Activated gamma-delta T cell treated with Interleukin-2 at 50 U/mL for 16 hours (primary cell): ENCODE measurements at places on chromosomes 13 and 19.
A peak's percentile ranks its signal among the peaks of the same experiment; 100 is the strongest.

- no peak for DNase-seq
Observed at GRCh38 chr13:97248243-97248642, 26.1 kb downstream of the MBNL2 start.

DNA sequence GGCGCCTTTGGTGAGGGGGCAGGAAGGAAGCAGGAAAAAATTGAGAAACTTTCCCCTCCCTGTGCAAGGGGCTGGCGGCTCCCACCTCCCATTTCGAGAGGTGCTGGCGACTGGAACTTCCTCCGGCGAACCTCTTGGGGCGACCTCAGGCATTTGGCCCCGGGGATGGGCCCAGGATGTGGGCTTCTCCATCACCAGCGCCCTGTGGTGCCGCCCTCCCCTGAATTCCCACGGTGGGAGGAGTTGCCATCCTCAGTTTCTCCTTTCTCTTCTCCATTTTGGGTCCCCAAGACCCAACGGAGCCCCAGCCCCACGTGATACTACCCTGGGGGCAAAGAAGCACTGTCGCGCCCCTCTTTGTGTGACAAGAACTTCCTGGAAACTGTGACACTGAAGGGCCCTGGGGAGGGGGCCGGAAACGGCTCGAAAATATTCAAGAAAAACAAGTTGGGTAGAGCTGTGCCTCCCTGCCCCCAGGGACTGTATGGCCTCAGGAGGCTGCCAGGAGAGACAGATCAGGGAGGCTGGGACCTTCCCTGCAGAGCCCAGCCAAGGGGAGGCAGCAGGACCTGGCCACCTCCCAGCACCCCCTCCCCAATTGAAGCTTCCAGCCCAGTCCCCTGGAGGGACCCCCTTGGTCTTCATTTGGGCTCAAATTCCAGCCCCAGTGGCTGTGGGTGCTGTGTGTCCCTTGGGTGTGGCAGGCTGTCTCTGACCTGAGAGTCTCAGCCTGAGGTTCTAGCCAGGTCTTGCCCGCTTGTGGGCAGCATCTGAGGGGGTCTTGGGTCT is 16.2 kb upstream of the AP1M2 start:
- peak; percentile 83 for DNase-seq

DNA sequence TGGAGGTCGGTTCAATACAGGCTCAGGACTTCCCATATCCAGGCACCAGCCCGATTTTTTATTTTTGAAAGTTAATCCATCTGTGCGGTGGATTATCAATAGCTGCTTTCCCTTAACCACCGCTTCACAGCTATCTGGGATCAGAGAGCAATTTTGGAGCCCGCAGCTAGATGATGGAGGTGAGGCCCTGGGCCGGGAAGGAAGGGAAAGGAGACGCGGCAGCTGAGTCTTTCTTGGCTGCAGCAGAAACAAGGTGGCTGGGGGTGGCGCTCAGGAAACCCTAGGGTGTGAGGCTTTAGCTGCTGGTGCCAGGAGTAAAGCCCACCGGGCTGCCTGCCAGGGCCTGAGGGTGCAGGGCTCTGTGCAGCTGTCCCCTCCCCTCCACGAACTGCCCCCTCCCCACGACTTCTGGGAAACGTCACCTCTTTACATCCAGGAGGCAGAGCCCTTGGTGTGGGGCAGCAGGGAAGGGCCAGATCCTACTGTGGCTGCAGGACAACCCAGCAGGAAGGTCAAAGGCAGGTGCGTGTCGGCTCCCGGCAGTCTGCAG is 307.0 kb downstream of the ZNF536 start:
- no peak for DNase-seq

DNA sequence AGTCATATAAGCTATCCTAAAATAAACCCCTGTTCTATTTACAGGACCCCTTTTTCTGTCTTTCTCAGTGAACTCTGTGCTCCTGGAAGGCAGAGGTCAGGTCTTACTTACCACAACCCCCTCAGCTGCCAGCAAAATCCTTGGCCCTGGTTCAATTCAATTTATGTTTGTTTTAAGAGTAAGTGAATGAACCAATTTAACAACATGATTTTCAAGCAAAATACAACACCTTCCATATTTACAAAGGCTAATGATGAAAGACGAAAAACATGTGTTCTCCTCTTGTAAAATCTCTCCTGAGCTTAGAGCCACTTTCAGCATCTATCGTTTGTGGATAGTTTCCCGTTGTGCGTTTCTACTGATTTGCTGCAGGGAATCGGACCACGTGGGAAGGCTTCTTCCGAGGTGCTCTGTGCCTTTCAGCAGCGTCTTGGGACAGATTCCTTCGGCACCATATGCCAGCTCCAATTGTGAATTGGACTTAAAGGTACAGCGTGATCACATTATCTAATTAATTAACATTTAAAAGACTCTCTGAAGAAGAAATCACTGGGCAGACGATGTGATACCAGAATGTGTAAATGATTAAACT is 411.7 kb downstream of the IRS2 start:
- no peak for DNase-seq

DNA sequence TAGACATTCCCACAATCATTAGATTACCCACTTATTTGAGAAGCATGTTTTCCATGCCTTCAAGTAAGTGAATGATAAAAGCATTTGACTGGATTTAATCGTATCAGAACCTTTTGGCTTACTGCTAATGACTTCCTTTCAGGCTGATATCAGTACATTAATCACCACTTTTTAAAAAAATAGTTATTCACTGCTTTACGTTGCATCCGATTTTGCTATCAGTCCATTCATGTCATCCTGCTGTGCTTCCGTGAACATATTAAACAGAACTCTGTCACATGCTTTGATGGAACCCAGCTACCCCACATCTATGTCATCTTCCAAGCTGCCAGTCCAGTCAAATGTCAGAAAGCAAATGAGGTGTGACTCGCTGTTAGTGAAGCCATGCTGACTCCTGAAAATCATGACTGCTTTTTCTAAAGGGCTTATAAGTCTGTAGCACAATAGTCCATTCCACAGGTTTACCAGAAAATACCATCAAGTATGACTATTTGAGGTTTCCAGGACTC is 440.9 kb downstream of the IRS2 start:
- DNase-seq = no peak

DNA sequence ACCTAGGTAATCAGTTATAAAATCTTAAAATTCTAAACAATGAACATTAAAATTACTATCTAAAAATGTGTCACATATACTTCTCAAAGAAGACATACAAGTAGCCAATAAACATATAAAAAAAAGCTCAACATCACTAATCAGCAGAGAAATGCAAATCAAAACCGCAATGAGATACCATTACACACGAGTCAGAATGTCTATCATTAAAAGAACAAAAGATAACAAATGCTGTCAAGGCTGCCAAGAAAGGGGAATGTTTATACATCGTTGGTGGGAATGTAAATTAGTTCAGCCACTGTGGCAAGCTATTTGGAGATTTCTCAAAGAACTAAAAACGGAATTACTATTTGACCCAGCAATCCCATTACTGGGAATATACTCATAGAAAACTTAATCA is 310.3 kb upstream of the EDNRB start:
- no peak for DNase-seq

- no peak for DNase-seq
Observed at GRCh38 chr19:8607386-8607785, 3.1 kb downstream of the ADAMTS10 start.

- no peak for DNase-seq
Observed at GRCh38 chr13:42671502-42671901, 97.5 kb downstream of the TNFSF11 start.

GRCh38 chr13:46687810-46688209 is 109.2 kb downstream of the ESD start:
- DNase-seq = no peak

GRCh38 chr13:54357284-54357933 is 1328.8 kb downstream of the OLFM4 start:
- DNase-seq = no peak

DNA sequence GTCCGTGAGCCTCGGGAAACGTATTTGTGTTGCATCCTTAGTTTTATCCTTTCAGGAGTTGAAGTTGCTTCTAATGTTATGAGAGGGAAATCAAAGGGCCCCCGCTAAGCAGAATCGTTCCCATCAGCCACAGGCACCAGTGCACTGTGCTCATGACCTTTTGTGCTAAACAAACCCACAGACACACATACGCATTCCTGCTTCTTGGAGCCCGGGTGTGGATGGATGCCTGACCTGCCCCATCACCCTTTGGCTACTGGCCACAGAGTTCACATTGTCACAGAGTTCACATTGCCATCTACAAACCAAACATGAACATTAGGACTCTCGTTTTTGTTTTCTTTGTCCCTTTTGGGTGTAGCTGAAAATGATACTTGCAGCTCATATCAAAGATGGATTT is 47.2 kb downstream of the CHST8 start:
- no peak for DNase-seq

- no peak for DNase-seq
Observed at GRCh38 chr13:97342136-97342535, 91.8 kb upstream of the RAP2A start.

GRCh38 chr19:30877661-30878113 is 471.5 kb downstream of the TSHZ3 start:
- no peak for DNase-seq

DNA sequence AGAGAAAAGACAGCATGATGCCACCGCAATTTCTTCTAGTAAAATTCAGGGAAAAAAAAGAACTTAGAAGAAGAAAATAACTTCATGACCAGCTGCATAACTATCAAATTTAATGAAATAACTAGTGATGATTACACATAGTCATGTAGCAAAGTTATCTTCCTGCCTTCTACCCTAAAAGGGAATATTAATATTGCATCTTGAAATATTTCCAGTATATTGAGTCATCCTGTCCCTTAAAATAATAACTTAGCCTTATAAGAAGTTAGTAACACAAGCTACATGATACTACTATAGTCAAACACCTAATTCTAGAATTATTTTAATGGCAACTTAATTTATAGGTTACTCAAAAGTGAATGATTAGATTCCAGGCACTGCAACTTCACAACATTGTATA is 289.2 kb downstream of the KLF12 start:
- no peak for DNase-seq

- no peak for DNase-seq
Observed at GRCh38 chr19:3405261-3405653, 38.9 kb downstream of the NFIC start.

DNA sequence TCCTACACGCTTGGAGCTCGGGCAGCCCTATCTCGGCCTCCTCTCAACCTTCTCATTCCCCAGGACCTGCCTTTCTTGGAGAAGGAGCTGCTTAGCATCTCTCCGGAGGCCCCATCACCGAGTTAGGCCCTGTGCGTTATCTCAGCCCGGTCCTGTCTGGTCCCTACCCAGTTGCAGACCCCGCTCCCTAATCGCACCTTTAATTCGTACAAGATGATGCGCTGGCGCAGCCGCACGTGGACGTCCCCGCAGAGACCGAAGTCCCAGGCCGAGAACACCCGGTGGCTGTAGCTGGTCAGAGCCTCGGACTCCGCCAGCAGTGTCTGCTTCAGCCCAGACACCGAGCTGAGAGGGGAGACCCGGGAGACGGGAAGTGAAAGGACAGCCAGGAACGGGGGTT is 5.7 kb upstream of the LENG1 start:
- DNase-seq = no peak

GRCh38 chr13:20669162-20669561 is 34.3 kb upstream of the IL17D start:
- no peak for DNase-seq

- no peak for DNase-seq
Observed at GRCh38 chr19:52959613-52960295, 2.9 kb downstream of the ZNF816 start.

GRCh38 chr13:29648760-29649159 is 53.3 kb upstream of the SLC7A1 start:
- no peak for DNase-seq

DNA sequence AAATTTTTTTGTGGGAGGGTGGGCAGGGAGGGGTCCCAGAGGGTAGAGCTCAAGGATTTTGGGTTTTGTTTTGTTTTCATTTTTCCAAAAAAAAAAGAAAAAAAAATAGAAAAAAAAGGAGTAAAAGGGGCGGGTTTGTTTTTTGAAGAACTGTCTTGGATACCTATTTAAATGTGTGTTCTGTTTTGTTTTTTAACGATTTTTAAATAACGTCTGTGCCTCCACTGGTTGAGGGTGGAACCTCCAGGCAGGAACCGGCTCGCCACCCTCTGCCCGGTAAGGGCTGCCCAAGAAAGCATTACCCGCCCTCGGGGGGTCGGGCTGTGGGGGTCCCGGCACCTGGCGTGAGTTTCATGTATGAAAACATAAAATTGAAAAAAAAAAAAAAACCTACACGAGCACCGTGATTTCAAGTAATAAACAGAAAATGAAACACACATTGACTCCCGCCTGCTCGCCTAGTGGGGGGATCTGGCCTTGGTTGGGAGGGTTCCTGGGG is 10.4 kb downstream of the MIDN start:
- DNase-seq = no peak

GRCh38 chr13:80824229-80824628 is 483.3 kb upstream of the SPRY2 start:
- no peak for DNase-seq

DNA sequence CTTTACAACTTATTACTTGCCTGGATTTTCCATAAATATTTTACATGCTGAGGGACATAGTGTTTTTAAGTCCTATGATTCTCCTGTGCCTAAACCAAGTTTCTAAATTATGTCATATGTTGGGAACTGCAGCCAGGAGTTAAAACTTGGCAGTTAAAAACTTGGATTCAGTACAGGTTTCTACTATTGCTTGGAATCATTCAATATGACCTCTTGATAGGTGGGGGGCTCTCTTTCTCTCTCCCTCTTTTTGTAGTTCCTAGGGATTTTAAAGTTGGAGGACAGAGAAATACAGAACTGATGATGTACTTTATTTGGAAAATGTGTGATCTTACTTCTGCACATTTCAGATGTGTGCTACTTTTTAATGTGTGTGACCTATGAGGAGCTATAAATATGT is 4.7 kb downstream of the CSNK1A1L start:
- no peak for DNase-seq

DNA sequence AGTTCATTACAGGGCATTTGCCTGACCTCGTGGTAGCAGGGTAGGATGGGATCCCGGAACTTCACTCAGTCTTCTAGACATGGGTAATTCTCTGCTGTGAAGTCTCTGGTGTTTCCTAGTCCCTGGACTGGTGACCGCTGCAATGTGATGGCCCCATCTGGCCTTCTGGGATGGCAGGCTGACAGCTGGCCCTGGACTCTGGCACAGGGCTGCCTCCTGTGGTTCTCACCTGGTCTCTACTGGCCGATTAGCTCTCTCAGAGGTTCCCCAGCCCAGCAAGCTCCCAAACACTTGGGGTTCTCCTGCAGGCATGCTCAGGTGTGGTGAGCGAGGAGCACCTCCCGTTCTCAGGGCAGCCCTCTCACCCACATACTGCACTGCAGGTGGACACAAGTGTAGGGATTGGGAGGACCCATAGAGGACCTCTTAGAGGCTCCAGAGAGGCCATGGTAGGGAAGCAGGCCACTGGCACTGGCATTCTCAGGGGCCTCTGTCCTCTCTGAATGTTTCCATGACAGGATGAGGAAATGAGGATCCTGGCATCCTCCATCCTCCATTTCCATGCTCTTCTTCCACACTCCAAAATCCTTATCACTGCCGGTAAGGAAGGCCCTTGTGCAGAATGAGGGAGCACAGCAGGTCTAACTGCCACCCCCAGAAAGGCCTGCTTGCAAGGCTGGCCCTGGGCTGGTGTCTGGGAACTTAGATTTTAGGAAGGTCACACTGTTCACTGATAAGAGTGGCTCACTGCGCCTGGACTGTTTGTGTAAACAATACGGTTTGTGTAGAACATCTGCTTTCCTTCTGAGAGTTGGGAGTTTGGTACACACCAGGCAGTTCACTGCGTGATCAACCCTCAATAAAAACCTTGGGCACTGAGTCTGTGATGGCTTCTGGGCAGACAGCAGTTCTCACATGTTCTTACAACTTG is 31.5 kb upstream of the FARP1 start:
- DNase-seq = no peak
